Fibroblast of skin of scalp (primary cell): ENCODE measurements at places on chromosomes 3 and 15.

GRCh38 chr3:177830411-177830849, 633.1 kb upstream of the TBL1XR1 start:
- peak; percentile 52 for DNase-seq

GRCh38 chr3:43348350-43348749, 62.0 kb downstream of the SNRK start:
- no peak for DNase-seq

- no peak for DNase-seq
Measured at GRCh38 chr3:10529809-10530208, 24.4 kb upstream of the ATP2B2 start.

DNA sequence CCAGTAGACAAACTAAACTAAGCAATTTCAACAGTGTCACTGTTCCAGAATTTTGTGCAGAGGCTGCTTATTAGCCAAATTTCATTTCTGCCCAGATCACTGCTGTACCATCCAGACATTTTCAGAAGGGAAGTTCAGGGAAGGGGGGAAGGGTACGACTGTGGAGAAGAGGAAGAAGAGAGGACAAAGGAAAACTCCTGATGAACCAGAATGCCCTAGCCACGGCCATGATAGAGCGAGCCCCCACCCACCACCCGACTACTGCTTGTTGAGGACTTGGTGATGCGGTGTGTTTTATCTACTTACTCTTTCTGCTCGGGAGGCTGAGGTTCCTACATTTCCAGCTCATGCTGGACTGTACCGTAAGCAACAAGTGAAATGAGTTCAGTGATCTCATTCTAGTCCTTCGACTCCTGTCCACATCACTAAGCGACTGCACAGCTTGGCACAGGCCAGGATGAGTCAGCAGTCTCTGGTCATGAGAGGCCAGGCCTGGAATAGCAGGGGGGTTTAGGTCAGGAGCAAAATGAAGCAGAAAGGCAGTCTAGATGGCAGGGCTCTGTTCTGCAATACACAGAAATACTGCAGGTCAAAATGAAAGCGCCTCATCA, 330.8 kb downstream of the TIGIT start:
- peak; percentile 93 for DNase-seq
